ENCODE measurements at places on chromosomes 1 and 21.

- DNase-seq: no peak
These were observed 204.7 kb downstream of the NFIA start for GRCh38 chr1:61287014-61287413.

- no peak for DNase-seq
These were observed 24.9 kb downstream of the ITPKB start for GRCh38 chr1:226714148-226714547.

DNA sequence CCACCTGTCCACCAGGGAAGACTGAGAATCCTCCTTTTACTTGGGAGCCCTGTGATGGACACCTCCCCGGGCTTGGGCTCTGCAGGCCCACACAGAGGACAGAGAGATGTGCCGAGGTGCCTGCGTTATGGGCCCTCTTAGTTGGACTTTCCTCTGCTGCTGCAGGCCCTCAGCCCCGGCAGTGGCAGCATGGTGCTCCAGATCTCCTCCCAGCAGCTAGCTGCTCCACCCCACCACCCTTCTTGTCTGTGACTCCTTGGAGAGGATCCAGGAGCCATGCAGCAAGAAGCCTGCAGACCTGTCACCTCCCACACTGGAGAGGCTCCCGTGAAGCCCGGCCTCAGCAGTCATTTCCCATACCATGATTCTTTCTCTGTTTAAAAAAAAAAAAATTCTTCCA is 27.4 kb downstream of the PHGDH start:
- no peak for DNase-seq

- no peak for DNase-seq
These were observed 3.3 kb upstream of the GBP1 start for GRCh38 chr1:89068291-89068690.

DNA sequence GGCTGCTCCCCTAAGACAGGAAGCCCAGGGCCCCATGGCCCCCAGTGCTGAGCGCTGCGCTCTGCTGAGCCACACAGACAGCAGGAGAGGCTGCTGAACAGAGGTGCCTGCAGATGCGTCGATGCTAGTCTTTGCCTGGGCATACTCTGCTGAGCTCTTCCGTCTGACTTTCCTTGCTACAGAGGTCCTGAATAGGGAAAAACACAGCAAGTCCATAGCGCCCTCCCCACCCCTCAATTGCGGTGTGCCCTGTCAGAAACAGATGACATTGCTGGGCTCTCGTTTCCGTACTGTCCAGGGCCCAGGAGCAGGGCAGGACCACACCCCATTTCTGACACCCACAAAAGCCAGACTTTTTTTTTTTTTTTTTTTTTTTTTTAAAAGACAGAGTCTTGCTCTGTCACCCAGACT is 252.5 kb downstream of the SDCCAG8 start:
- no peak for DNase-seq

DNA sequence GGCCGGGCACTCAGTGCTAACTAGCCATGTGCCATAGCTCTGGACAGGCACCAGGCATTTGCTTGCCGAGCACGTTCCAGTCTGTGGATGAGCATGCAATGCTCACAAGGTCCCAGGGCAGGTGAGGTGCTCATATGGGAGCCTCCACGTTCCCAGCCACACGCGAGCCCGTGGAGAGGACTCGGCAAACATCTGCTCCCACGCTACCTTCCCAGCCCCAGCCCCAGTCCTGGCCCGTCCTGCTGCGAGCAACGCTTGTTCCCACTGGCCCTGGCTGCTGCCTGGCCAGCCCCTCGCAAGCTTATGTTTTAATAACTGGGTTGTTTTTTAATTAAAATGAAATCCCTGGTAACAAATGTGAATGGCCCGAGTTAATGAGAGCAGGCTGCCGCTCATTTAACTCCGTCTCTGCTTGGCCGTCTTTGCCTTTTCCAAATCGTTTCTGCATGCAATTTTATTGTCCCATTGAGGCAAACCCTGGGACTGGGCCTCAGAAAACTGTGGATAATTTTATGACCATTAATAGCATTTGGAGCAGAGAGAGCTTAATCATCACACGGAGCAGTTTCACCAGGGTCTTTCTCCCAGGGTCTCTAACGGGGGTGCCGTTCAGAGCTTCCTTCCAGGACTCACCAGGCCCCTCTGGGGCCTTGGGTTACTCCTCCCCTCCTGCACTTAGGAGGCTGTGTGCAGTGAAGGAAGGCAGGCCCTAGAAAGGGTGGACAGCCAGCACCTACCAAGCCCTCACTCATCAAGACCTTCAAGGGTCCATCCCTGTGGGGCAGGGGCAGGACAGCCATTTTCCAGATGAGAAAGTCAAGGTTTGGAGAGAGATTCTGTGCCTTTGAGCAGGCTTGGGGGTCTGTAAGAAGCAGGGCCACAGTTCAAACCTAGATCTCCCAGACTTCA is 136.8 kb downstream of the GLIS1 start:
- no peak for DNase-seq

- DNase-seq: no peak
These were observed 317.0 kb downstream of the USP25 start for GRCh38 chr21:16046656-16047330.

DNA sequence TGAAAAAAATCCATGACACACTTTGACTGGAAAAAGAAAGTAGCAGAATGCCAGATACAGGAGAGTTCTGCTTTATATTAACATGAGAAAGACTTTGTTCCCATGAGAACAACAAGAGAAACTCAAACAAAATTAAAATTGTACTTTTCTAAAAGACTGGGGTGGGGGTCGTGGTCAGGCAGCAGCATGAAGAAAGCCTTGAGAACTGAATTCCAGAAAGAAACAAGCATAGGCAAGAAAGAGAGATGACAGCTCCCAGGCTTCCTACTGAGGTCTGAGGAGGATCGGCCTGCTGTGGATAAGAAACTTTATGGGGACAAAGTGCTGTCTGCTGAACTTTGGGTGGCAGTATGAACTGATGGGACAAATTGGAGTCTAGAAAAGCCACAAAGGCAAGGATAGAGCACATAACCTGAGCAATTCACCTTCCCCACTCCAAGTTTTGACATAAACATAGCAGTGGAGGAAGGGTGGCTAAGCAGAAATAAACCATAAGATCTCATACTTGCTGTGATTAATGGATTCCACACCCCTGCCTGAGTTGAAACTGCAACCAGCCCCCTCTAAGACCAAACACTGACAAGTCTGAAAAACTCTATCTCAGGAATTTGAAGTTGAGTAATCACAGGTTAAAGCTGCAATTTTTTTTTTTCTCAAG is 43.7 kb downstream of the COL6A1 start:
- DNase-seq: no peak

GRCh38 chr1:204088596-204088995 is 15.7 kb downstream of the SOX13 start:
- no peak for DNase-seq

All from stimulated activated CD4-positive, alpha-beta T cell treated with anti-CD3 and anti-CD28 coated beads, Interleukin-15, amount 100 ng/mL, for 48 hours (primary cell).